ENCODE measurements at places on chromosomes 7 and 10.

DNA sequence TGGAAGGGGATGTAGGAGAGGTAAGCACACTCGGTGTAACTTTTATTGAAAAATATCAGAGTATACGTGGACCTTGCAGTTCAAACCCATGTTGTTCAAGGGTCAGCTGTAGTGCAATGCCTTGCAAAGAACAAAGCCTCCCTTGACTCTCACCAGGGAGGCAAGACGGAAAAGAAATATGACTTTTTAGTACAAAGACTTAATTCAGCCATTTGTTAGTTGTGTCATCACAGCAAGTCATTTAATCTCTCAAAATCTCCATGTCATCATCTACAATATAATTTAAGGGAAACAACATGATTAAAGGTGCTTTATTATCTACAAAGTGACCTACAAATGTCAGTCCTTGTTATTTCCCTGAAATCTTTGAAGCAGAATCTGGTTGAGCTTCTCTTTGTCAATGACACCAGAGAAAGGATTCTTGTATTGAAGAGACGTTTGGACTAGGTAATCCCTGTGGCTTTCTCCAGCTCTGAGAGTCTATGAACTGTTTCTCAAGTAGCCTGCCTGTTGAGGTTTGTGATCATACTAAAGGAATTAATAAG is 502.8 kb downstream of the REEP3 start:
- no peak for DNase-seq

- DNase-seq = peak; percentile 88
Observed at GRCh38 chr7:100221231-100221718, 1.5 kb downstream of the PVRIG start.

GRCh38 chr10:123274306-123275135 is 120.3 kb downstream of the BUB3 start:
- DNase-seq = no peak

- DNase-seq = no peak
Observed at GRCh38 chr10:77028042-77028441, 609.6 kb downstream of the KCNMA1 start.

DNA sequence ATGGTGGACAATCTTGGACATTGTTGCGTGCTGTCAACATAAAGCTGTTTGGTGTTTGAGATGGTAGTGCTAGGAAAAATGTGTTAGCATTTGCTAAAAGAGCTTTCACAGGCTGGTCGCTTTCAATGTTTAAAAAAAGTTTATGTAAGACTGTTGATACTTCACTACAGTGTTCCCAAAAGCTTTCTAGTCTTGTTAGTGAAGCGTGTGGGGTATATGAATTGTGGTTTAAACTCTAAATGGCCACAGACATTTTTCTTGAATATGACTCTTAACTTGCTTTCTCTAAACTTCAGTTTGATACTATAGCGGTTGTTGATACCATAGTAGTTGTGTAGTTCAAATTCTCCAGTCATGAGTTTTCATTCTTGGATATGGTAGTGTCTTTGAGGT is 44.9 kb downstream of the MCU start:
- no peak for DNase-seq

- DNase-seq = no peak
Observed at GRCh38 chr7:43105521-43106120, 6.8 kb upstream of the HECW1 start.

- no peak for DNase-seq
Observed at GRCh38 chr10:32961895-32962369, 3.9 kb upstream of the ITGB1 start.

GRCh38 chr7:24949884-24950283 is 30.1 kb downstream of the OSBPL3 start:
- DNase-seq = no peak

DNA sequence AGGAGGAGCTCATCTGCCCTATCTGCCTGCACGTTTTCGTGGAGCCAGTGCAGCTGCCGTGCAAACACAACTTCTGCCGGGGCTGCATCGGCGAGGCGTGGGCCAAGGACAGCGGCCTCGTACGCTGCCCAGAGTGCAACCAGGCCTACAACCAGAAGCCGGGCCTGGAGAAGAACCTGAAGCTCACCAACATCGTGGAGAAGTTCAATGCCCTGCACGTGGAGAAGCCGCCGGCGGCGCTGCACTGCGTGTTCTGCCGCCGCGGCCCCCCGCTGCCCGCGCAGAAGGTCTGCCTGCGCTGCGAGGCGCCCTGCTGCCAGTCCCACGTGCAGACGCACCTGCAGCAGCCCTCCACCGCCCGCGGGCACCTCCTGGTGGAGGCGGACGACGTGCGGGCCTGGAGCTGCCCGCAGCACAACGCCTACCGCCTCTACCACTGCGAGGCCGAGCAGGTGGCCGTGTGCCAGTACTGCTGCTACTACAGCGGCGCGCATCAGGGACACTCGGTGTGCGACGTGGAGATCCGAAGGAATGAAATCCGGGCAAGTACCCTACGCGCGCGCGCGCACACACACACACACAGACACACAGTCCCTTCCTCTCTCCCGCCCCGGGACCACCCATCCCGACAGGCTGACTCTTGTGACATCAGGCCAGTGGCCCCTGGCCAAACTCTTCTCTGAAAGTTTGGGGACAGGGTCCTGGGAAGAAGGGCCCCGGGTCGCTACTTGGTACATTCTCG is 538 bp downstream of the TRIM8 start:
- peak; percentile 84 for DNase-seq

DNA sequence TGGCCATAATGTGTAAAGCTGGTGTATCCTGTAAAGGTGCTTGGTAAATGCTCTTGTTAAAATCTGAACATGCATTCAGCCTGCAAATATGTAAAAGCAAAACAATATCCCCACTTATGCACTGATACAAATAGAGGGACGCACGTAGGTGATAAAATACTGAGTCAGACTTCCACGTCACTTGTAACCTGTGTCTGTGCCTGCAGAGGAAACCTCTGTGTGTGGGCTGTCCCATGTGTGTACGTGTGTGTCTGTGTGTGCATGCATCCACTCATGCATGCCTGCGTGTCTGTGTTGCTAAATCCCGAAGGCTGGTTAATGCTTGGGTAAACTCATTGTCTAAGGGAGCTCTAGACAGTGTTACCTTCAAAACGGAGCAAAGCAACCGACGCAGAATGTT is 68.9 kb downstream of the KLF6 start:
- DNase-seq = no peak

- no peak for DNase-seq
Observed at GRCh38 chr7:12954380-12955033, 267.1 kb downstream of the ARL4A start.

GRCh38 chr10:4371691-4372295 is 454.2 kb upstream of the AKR1E2 start:
- DNase-seq = no peak

- no peak for DNase-seq
Observed at GRCh38 chr10:129095680-129096064, 371.4 kb upstream of the MGMT start.

DNA sequence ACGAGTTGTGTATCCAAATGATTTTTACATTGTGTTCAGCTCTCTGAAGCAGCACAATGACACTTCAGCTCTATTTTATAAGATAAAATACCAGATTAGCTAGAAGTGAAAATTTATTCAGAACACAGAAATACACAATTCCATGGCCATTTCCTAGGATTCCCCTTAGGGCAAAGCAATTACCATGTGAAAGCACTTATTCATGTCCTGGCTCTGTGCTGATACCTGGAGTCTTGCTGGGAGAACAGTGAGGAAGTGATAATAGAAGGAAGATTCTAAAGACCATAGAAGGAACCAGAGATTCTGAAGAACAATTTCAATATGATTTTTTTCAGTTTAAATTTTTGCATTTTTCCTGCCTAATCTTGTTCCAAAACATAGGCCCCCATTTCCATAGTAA is 657.4 kb upstream of the ZWINT start:
- DNase-seq = no peak

GRCh38 chr10:59857049-59857448 is 49.3 kb downstream of the CCDC6 start:
- no peak for DNase-seq

DNA sequence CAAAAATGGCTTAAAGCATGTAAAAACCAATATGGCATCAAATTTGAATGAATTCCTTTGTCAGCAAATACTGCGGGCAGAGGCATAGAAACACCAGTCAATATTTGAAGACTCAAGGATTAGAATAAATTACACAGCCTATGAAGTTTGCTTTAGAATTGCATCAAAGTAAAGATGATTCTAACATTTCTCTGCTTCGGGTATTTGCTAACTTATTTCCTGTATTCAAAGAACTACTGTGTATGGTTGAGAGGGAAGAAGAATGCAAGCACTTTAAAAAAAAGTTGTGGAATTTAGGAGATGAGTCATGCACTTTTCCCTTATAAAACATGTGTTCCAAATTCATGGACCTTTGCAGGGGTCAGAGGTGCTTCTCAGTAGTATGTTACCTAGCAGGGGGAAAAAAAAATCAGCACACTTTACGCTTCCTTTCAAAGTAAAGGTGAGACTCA is 90.1 kb downstream of the PIP4K2A start:
- no peak for DNase-seq

- DNase-seq = no peak
Observed at GRCh38 chr10:75402486-75403143, 1.1 kb upstream of the ZNF503 start.

DNA sequence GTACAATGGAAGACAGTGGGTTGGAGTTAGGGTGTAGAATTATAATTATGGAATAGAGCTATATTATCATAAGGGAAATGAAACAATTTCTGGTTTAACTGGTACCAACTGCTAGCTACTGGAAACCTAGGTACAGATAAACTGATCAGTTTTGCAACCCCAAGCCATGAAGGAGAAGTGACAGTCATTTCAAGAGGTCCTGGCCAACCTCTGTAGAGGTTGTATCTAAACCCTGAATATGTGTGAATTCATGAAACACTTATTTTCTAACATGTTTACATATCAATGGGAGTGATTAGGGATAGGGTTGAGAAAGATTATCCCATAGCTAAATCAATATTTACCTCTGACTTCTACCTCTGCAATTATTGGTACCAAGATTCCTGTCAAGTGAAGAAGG is 29.9 kb upstream of the CC2D2B start:
- DNase-seq = no peak

DNA sequence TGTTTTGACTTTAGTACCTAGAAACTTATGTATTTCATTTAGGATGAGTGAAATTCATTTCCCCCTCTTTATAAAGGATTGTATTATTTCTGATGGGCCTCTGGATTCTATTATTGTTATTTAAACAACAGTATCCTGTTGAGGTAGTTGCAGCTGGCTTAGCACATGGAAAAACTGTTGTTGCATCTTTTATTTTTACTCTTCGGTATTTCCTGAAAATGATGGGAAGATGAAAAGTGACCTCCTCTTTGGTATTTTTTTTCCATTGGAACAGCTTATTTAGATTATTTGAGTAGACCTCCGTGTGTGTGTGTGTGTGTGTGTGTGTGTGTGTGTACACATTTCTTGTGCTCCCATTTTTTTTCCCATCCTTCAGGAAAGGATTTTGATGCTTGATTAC is 129.8 kb downstream of the PRKG1 start:
- DNase-seq = no peak

DNA sequence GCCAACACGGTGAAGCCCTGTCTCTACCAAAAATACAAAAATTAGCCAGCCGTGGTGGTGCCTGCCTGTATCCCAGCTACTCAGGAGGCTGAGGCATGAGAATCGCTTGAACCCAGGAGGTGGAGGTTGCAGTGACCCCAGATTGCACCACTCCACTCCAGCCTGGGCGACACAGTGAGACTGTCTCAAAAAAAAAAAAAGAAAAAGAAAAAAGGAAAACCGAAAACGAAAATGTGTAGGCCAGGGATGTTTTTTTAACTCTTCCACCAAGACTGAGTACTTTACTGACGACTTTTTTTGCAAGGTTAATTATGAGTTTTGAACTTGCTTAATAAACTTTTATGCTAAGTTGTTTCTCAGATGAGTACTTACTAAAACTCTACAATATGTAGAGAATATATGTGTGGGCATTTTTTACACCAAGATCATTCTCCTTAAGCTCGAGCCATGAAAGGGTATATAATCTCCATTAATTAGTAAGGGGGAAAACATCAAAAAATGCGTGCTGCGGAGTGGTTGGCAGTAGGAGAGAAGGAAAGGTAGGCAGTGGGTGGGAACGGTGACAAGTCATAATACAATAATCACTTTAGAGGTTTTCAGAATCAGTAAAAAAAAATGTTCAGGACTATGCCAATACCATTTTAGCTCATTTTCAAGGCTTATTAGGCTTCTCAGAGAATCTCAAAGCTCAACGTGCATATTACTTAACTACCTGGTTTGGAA is 8.6 kb upstream of the ADRB1 start:
- DNase-seq = no peak

GRCh38 chr7:46764100-46764936 is 817.6 kb downstream of the TNS3 start:
- DNase-seq = no peak

DNA sequence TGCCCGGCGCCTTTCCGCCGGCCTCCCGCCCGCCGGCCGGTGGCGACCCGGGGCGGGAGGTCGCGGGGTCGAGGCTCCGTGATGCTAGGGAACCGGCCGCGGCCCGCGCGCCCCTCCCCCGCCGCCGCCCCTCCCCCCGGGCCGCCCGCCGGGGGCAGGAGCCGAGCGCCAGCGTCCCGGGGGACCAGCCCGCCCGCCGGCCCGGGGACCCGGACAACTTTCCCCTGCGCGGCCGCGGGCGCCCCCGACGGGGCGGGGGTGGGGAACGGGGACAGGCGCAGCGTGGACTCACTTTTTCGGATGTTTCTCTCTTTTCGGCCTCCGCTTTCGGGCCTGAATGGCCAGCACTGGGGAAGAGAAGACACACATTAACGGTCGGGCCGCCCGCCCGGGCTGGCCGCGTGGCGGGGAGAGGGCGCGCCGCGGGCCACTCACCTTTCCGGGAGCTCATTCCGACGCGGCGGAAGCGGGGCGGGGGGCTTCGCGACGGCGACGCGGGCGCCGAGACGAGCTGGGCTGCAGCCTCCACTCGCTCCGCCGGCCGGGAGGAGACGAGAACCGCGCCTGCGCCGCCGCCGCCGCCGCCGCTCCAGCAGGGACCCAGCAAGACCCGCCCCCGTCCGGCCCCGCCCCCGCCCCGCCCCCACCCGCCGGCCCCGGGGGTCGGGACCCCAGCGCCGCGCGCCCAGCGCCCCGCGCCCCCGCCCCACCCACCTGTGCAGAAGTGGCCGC is at the start of gene SRPK2:
TSS of gene SRPK2 (minus strand) at position 566 of the 732 bp plus-strand sequence.
- peak; percentile 85 for DNase-seq

GRCh38 chr7:157408258-157409101 is 71.7 kb downstream of the DNAJB6 start:
- DNase-seq = no peak

- no peak for DNase-seq
Observed at GRCh38 chr7:141500608-141501007, 50.6 kb upstream of the AGK start.

DNA sequence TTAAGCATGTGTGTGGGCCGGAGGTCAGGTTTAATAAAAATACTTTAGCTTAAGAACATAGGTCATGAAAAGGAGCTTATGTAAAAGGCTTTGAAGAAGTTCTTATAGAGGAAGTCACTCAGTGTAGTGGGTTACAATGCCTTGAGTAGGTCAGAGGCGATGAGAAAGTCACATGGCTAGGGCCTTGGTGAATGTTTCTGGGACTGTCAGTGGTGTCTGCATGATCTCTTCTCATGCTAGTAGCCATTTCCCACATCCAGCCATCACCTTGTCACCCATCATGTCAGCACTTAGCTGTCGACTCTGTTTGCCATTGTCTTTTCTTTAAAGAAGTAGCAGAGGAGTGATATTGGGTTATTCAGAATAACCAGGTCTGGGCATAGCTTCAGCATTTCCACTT is 236.6 kb downstream of the CDK14 start:
- DNase-seq = no peak

Measured in activated naive CD4-positive, alpha-beta T cell treated with anti-CD3 and anti-CD28 coated beads, Interleukin-2, amount 10 ng/mL, durations not matched to agents 7 days and 5 days (primary cell).